Sciatic nerve (tissue), 2 donors: ENCODE measurements at places on chromosomes 6 and 20. TPM values are rescaled to one million over a fixed set of nuclear protein-coding genes. Genes with fewer than 3 reads are reported as not detected.

- DNase-seq = no peak
These were observed 211.9 kb upstream of the RNF24 start for GRCh38 chr20:4227085-4227821.

The TRIM15 gene
- total RNA-seq = not detected

DNA sequence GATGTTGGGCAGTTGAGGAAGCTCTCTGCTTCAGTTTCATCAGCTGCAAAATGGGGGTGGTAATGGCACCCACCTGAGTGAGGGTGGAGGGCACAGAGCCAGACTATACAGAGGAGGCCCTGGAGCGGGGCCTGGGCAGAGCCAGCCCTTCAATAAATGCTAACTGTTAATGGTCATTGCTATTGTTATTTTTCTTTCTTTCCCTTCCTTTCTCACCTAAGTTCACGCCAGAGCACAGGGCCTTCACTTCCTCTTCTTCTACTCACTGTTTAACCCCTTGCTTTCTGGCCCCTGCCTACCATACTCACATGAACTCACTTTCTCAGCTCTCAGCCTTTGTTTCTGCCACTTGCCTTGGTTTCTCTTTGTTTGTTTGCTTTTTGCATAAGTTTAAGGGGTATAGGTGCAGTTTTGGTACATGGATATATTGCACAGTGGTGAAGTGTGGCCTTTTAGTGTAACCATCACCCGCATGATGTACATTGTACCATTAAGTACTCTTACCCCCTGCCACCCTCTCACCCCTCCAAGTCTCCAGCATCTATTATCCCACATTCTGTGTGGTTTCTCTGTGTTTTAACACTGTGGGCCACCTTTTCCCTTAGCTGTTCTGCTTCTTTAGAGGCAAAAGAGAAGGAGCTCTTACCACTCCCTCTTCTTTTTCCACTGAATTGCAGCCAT, 7.5 kb upstream of the RREB1 start:
- no peak for DNase-seq

The SLC22A7 gene
- total RNA-seq = not detected

The DLL1 gene
- 15.4 TPM for total RNA-seq

The UBR2 gene
- total RNA-seq = 40.9 TPM

GRCh38 chr6:108652375-108652774, 91.7 kb downstream of the FOXO3 start:
- no peak for DNase-seq

DNA sequence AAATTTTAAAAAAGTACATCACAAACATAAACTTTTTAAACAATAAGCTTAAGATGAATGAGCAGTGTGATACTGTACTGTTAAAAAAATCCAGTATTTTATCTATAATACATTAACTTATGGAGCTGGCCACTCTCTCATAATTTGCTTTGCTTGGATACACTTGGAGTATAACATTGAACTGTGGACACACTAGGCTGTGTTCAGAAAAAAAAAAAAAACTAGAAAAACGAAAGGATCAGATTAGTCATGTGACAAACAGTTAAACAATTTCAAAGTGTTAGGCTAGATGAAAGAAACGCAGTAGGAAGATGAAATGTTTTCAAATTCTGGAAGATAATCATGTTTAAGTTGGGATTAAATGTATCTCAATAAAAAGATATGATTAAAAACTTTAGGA, 220.0 kb downstream of the GRIK2 start:
- DNase-seq = no peak

The CLPSL1 gene
- total RNA-seq = not detected

DNA sequence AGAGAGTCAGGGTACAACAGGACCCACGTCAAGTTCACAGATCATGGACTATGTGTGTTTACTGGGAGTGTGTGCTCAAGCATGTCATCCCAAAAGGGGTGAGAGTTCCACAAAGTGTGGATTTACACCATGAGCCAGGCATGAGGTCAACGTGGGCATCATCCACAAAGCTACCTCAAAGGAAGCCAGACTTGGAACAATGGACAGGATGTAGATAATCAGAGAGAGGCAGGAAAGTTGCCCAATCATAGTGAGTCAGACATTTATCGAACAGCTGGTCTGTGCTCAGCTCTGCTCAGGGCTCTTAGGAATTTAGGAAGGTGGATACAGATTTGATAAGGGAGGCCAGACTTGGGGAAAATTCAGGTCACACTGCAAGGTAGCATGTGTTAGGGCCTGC, 317.2 kb upstream of the CDYL start:
- DNase-seq = no peak

The FAM209B gene
- total RNA-seq = not detected

DNA sequence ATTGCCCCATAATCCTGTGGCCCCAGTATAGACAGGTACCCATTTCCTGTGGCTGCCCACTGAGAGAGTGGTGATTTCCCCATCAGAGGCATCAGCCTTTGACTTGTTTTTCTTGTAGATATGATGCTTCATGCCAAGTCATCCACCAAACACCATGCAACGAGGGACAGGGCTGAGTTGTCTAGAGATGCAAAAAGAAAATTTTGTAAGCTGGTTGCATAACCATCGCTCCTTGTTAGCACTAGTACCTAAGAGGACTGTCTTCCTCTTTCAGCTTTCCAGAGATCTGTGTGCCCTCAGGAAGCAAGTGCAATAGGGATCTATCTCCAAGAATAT, 166.8 kb downstream of the BCAS1 start:
- no peak for DNase-seq

The COL21A1 gene
- 31.4 TPM for total RNA-seq

- DNase-seq = no peak
These were observed 38.7 kb upstream of the AFDN start for GRCh38 chr6:167787896-167788562.

- no peak for DNase-seq
These were observed 295.6 kb upstream of the PLN start for GRCh38 chr6:118252474-118252873.

- DNase-seq = no peak
These were observed 86.2 kb upstream of the BEND6 start for GRCh38 chr6:56868687-56869086.

GRCh38 chr6:163313566-163313965, 101.0 kb upstream of the QKI start:
- DNase-seq = no peak

- peak; percentile 67 for DNase-seq
These were observed 62.0 kb upstream of the EPB41L1 start for GRCh38 chr20:36092398-36093024.

DNA sequence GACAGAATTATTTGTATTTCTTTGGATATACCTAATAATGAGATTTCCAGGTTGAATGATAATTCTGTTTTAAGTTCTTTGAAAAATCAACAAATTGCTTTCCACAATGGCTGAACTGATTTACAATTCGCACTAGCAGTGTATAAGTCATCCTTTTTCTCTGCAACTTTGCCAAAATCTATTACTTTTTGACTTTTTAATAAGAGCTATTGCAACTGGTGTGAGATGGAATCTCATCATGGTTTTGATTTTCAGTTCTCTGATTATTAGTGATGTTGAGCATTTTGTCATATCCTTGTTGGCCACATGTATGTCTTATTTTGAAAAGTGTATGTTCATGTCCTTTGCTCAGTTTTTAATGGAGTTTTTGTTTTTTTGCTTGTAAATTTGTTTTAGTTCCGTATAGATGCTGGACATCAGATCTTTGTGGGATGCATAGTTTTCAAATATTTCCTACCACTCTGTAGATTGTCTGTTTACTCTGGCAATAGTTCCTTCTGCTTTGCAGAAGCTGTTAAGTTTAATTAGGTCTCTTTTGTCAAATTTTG, 409.8 kb upstream of the CITED2 start:
- no peak for DNase-seq

The PLA2G7 gene
- 5.9 TPM for total RNA-seq

GRCh38 chr20:53208110-53208832, 236.1 kb downstream of the TSHZ2 start:
- no peak for DNase-seq

GRCh38 chr6:136036601-136037000, 185.1 kb downstream of the PDE7B start:
- no peak for DNase-seq

The FAM83C gene
- not detected for total RNA-seq

The SIRPD gene
- not detected for total RNA-seq

DNA sequence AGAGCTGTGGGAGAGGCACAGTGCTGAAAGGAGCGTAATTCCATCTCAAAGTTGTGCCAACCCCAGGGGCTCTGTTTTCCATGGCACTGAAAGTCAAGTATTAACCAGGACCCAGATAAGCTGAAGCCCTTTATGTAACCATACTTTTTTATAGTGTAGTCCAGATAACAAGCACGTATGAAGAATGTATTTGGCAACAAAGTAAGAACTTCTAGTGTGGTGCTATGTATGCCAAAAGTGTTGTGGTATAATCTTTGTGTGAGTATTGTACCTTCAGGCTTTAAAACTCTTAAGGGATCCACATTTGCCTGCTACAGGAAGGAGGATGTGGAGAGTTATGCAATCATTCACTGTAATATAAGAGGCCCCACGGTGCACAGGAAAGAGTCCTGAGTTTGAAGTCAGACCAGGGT, 129.4 kb downstream of the IBTK start:
- no peak for DNase-seq

- DNase-seq = peak; percentile 56
These were observed 160.7 kb downstream of the DLL1 start for GRCh38 chr6:170130201-170130621.

GRCh38 chr20:21501184-21501583, 12.7 kb downstream of the NKX2-2 start:
- no peak for DNase-seq

The PGC gene
- 0.27 TPM for total RNA-seq

DNA sequence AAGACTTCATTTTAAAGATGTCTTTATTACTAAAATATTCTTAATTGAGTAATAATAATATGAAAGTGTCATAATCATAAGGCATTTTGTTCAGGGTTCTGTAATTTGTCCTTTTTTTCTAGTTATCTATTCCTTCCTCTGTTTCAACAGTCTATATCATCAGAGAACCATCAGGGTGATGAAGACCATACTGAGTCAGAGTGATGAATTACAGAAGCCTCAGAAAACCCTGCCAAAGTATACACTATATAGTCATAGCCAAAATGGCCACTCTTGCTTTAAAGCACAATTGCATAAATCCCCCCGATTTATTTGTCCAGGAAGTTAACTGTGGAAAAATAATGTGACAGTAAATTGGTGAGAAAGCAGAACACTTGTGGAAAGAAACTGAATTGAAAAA, 735.0 kb downstream of the EPHA7 start:
- DNase-seq = no peak

DNA sequence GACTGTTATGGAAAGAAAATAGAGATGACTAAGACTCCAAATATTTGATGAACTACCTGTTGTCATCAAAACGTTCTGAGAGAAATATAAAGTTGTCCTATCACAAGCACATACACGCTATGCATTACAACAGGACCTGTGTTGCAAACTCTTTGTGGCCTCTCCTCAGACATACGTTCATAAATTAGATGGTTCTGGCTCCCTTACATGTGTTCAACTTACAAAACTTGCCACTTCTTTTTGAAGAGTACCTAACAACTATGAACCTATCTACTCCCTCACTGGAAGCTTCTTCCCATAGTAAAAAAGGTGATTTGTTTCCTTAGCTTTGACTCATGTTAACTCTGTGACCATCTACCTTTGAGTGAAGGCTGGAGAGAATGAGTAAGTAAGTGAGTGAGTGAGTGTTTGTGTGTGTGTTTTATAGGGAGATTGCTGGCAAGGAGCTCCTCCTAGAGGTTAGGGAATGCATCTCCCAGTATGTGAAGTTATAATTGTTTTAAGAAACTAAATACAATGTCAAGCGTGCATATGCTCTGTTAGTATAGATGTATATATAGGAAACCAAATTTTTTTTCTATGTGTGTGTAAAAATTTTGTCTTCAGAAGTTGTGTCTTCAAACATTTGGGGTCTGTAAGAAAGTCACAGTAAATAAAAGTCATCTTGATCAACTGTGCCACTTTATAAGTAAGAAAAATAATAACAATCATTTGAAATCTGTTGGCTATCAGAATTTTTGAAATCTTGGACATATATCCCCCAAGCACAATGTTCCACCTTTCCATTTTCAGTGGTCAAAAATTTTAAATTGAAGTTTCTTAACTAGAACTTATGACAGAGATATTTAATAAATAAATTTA, 1211.1 kb upstream of the GJE1 start:
- no peak for DNase-seq

The OOEP gene
- not detected for total RNA-seq

DNA sequence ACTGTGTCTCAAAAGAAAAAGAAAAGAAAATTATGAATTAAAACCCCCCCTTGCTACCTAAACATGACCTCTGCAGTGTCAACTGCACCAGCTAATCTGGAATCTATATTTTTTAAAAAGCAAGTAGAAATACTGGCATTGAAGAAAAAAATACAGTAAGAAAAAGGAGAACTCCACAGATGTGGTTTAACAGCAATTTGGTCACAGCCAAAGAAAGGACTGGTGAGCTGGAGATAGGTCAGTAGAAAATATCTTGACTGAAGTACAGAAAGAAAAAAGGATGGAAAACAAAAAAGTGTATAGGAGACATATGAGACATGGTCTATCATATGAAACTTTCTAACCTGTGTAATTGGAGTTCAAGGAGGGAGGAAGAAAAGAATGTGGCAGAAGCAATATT, 44.1 kb upstream of the ERVFRD-1 start:
- no peak for DNase-seq

DNA sequence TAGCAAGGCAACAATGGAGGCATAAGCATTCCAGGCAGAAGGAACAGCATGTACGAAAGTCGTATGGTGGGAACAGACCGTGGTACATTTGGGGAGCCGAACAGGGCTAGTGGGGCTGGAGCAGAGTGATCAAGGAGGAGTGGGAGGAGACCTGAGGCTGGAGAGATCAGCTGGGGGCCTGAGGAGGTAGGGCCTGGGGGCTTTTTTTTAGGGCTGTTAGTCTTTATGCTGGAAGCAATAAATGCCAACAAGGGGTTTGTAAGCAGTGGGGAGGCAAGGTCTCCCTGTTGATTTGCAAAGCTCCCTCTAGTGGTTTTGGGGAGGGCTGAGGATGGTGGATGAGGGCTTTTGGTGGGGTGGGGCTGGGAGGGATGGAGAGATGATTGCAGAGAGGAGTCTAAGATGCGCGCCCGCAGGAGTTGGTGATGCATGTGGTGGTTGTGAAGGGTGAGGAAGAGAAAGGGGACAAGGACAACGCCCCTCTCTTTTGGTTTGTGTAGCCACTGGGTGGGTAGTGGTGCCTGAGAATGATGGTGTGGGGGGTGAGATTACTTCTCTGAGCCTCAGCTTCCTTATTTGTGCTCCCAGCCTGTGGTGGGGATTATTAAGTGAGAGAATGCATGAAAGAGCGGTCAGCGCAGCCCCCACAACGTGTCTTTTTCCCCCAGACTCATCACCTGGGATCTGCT, 74.1 kb upstream of the TOX2 start:
- DNase-seq = no peak

DNA sequence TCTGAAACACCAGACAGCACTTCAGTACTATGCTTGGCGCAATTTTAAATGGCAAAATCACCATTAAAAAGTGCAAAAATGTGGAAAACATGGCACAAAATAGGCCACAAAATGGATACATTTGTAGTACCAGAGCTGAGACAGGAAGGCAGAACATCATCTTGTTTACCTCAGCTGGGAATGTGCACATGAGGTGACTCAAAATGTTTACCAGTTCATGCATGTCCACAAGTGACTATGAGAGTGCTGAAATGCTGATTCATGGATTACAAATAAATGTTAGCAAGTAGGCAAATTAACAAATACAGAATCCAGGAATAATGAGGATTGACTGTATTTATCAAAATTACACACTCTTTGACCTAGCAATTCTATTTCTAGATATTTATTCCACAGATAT, 201.6 kb downstream of the ISM1 start:
- no peak for DNase-seq

GRCh38 chr6:53115113-53115512, 33.5 kb downstream of the GCM1 start:
- DNase-seq = no peak

The BPIFB1 gene
- total RNA-seq = 2.1 TPM
